ENCODE measurements at places on chromosomes 6 and 20.

DNA sequence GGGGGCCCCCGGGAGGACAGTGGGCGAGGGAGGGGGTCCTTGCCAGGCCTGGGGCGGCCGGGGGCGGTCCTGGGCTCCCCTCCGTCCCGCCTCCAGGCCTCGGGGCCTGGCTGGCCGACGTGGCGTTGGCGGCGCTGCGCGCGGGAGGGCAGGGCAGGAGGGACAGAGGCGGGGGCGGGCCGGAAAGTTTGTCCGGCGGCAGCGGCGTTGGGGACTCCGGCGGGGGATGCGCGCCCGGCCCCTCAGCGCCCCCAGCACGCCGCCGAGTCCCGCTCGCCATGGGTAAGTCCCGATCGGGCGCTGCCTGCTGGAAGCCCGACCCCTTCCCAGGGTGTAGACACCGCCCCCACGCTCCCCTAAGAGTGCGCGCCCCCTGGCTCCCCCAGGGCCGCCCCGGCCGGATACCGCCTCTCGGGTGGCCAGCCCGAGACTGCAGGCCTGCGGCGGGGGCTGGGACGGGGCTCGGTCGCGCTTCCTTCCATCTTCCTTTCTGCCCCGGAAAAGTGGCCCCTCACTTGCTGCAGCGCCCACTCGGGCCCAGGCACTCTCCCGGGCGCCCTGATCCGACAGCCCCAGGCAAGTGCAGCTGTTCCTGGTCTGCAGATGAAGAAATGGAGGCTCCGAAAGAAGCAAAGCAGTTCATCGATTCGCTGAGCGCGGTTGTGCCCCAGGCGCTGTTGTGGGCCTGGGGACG lies at the start of gene SLC2A10:
SLC2A10 (plus strand) TSS at position 191 of the 694 bp plus-strand sequence; CDS start at position 279, 88 bp downstream.
- no peak for DNase-seq

- DNase-seq = no peak
These were observed 1.9 kb upstream of the BMP2 start for GRCh38 chr20:6765469-6766058.

- DNase-seq = no peak
These were observed 31.6 kb downstream of the PKIB start for GRCh38 chr6:122641819-122642218.

GRCh38 chr6:37025621-37026466 lies 20.4 kb downstream of the FGD2 start:
- no peak for DNase-seq

GRCh38 chr20:1804554-1804956 lies 90.7 kb upstream of the SIRPA start:
- DNase-seq = no peak
